Right renal cortex interstitium (tissue), 3 donors: ENCODE measurements at places on chromosomes 5 and 9. TPM values are rescaled to one million over a fixed set of nuclear protein-coding genes. Genes with fewer than 3 reads are reported as not detected.

DNA sequence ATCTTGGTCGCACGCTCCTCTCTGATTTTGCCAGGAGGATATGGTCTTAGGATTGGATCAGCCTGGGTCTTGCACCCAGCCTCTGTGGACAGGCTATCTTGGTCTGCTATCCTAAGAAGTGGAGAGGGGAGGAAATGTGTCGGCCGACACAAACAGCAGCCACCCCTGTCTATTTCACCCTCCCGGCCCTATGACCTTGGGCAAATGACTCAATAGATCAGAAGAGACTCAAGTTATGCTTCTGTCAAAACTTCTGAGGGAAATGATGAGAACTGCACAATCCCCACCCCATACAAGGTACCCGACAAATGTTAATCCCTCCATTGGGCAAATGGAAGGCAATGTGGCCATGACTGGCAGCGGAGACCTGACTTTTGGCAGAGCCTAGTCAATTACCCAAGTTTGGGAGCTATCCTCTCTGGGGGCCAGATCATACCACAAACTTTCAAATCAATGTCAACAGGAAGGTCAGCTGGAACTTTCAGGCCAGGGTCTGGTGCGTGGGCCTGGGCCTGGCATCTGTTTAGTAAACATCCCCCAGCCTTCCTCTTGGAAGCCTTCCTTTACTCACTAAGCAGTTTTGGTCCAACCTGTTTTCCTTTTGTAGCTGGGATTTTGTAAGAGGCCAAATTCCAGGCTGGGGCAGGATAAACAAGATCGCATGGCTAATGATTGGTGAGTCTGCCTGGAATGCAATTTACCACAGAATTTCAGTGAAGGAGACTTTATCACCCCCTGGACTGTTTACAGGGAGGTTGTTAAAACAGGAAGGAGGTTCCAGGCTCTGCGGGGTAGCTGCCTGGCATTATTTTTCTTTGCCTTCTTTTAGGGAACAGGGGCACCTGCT is 64.2 kb upstream of the CPEB4 start:
- DNase-seq: no peak

GRCh38 chr5:38538161-38538560 is 18.3 kb downstream of the LIFR start:
- DNase-seq: no peak

- DNase-seq: no peak
Observed at GRCh38 chr5:59485107-59485506, 408.4 kb downstream of the PDE4D start.

- no peak for DNase-seq
Observed at GRCh38 chr9:134811673-134812342, 68.8 kb upstream of the FCN2 start.

- DNase-seq: no peak
Observed at GRCh38 chr5:73459366-73459765, 10.8 kb upstream of the FOXD1 start.

DNA sequence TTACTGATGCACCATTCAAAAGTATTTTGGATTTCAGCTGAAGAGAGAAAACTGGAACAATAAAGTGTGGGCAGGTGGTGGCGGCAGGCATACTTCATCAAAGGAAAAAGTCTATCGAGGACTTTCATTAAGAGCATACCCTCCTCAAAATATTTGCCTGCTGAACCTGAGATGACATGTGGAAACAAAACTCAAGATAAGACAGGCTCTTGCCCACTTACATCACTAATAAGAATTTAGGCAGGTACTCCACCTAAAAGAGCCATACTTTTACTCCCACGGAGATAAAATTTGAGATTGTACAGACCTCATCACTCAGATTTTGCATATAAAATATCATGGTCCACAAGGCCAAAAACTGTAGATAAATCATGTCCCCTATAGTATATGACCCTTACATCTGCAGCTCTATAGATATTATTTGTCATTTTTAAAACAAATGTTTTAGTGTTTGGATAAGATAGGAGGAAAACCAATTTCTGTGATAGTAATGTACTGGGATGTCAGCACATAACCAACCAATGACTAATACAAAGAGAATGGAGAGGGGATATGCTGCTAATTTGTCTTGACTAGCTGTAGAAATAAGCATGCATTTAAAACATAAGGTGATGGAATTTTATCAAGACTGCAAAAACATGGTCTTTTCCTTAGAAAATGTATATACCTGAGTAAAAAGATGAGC is 730.6 kb upstream of the ZNF608 start:
- DNase-seq: no peak

BRINP1 gene
- polyA plus RNA-seq: 7.0 TPM

ZBTB43 gene
- 13.2 TPM for polyA plus RNA-seq

PHF24 gene
- polyA plus RNA-seq: 0.21 TPM

RASEF gene
- polyA plus RNA-seq: 8.0 TPM

DMRT3 gene
- 0.99 TPM for polyA plus RNA-seq

PCDHGB4 gene
- polyA plus RNA-seq: 5.5 TPM

FCN2 gene
- polyA plus RNA-seq: 0.62 TPM
